Hippocampal formation (tissue), 2 donors: ENCODE measurements at places on chromosomes 3 and 15.

- no peak for DNase-seq
These were observed 102.6 kb downstream of the DPH6 start for GRCh38 chr15:35443376-35443775.

- no peak for DNase-seq
These were observed 127.5 kb downstream of the RPLP1 start for GRCh38 chr15:69579950-69580618.

DNA sequence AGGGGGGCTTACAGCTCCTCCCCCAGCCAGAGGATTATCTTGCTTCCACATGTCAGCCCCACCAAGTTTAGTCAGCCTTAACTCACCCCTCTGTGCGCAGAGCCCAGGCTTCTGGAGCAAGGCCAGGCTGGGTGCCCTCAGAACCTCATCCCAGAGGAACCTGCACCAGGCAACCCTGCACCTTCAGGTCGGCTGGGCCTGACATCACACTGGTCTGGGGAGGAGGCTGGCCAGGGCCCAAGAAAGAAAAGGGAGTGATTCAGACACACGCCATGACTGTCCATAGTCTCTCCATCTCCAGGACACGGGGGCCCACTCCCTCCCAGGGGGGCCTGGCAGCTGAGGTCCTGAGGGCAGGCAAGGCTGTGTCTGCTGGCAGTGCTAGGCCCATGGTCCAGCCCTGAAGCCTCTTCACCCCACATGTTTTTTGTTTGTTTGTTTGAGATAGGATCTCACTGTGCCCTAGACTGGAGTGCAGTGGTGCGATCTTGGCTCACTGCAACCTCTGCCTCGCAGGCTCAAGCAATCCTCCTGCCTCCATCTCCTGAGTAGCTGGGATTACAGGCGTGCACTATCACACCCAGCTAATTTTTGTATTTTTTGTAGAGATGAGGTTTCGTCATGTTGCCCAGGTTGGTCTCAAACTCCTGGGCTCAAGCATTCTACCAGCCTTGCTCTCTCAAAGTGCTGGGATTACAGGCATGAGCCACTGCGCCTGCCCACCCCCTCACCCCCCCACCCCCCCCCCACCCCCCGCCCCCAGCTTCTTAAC, 11.1 kb downstream of the TNK2 start:
- no peak for DNase-seq

- no peak for DNase-seq
These were observed 55.2 kb downstream of the CMSS1 start for GRCh38 chr3:99872923-99873254.

- DNase-seq, result peak; percentile 80
These were observed 23.5 kb downstream of the DNAH1 start for GRCh38 chr3:52339612-52340011.

DNA sequence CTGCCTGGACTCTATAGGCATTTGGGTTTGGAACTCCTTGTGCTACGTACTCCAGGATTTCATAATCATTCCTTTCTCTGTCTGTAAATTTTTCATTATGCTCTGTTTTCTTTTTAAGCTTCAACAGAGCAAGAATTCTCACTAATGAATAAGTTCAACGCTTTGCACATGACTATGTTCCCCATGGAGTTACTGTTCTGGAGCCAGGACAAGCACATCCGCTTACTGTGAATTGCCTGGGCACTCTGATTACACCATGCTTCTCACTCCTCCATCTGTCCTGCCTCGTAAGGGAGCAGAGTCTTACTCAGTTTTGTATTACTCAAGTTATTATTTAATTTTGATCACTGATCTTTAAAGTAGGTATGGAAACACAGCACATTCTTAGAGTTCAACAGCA, 472.7 kb downstream of the RAP2B start:
- DNase-seq, result no peak

- DNase-seq, result peak; percentile 75
These were observed 13.7 kb upstream of the TLE3 start for GRCh38 chr15:70111203-70112073.

GRCh38 chr15:51926809-51927208, 44.8 kb downstream of the LEO1 start:
- no peak for DNase-seq

DNA sequence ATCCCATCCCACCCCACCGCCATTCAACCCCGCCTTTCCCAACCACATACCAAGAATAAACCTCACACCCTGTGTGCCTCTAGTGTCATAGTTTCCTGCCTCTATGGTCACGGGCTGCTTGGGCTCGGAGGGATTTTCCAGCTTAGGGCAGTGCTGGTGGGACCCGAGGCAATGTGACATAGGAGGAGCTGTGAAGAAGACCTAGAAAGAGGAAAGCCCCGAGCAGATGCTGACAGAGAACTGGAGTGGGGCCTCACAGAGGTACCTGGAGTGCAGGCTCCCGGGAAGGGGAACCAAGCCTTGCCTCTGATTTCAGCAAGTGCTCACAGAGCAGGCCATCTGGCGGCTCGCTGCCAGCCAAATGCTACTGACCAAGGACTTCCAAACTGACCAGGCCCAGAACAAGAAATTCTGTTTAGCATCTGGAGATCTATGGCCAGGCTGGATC, 27.5 kb downstream of the BHLHE40 start:
- DNase-seq, result no peak

GRCh38 chr15:70876011-70876410, 16.2 kb downstream of the THAP10 start:
- no peak for DNase-seq

DNA sequence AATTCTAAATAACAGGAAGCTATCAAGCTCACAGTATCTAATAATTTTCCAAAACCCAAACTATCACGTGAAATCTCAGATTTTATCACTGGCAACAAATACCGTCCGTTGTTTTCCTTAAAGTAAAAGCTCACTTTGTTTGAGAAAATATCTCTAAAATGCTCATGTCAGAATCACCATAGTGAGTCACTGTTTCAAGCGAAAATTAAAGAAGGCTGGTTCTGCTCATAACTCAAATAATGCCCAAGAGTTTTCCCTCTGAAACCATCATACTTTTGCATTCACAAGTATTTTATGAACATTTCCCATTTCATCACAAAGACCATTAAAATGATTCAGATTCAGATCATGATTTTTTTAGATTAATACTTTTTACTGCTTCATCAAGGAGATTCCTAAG, 50.6 kb downstream of the TBL1XR1 start:
- no peak for DNase-seq

DNA sequence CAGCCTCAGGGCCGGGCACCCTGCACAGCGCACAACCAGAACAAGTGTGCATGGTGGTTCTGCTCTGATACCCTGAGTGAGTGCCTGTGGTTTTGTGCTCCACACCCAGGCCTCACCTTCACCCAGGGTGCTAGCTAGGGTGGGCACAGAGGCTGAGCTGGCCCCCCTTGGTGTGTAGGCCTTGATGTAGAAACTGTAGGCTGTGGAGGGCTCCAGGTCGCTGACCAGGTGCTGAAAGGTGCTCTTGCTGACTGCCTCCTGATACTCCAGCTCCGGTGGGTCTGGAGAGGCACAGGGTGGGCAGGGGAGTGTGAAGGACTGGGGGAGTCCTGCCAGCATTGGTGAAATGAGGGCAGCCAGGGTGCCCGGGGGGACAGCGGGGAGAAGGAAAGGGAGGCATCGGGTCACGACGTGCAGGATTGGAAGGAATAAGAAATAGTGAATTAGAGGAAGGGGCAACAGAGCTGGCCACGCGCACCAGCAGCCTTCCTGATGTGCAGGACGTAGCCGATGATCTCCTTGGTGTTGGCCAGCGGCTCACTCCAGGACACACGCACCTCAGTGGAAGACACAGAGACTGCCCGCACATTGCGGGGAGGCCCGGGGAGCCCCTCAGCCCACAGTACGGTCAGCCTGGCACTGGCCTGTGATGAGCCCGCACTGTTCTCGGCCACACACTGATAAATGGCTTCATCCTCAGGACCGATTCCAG, 26.6 kb downstream of the RNU5B-1 start:
- DNase-seq, result no peak

DNA sequence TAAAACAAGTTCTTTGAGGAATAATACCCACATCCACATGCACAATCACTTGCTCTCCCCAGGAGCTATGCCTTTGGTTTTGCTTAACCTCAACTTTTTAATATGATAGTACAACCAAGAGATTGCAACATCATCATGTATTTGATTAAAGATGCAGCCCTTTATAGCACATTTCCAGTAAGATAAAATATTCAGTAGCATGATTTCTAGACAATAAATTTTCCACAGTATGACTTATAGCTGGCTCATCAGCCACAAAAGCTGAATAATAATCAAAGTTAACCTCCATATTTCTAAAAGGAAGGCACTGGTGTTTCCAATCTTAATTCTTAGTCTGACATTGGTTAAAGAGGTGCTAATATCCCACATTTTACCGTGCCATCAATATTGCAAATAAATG, 622.5 kb downstream of the TBL1XR1 start:
- DNase-seq, result no peak

- DNase-seq, result peak; percentile 22
These were observed at the start of gene CSPG5 for GRCh38 chr3:47578691-47579632. CSPG5 (minus strand) TSS chr3:47578865; CDS start chr3:47578693, 172 bp downstream.

DNA sequence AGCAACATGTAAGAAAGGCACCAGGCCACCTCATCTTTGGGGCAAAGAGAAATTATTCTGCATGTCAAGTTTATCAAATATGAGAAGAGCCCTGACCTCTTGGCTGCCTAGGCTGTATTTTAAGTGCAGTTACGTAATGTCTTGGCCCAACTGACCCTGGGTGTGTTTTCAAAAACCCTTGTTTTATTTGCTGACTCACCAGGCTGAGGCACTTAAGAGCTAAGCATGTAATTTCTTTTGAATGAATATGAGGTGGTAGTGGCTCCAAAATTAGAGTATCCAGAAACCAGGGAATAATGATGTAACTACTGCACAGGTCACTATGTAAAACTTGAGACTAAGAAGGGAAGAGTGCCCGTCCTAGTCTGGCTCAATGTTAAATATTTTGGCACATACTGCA, 24.3 kb downstream of the PGPEP1L start:
- DNase-seq, result peak; percentile 7

DNA sequence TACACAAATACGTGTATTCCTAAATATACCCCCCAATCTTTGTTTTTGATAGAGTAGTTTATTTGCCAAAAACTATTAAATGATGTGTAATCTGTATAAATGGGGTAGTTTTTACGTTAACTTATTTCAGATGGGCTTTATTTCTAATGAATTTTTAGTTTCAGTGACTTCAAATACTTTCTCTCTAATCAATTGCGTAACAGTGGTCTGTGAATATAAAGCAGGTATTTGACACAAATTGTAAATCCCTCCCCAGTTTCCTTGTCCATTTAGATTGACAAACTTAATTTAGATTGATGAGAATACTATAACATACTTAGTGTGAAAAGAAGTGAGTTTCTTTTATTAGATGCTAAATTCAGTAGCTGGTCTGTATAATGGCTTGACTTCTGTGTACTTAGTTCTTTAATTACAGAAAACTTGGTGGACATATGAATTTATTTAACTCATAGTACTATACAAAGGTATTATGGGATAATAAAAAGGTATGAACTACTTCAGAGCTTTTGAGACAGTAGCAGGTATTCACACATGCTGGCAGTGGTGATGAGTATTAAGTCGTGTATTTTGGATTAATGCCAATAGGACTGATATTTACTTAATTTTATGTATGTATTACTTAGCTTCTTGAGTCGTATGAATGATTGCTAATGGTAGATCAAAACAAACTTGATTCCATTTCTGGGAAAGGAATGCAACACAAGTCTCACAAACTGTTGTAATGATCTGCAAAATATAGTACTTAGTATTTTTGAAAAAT, 81.6 kb downstream of the STT3B start:
- DNase-seq, result no peak

- DNase-seq, result no peak
These were observed at the start of gene CA12 for GRCh38 chr15:63381301-63382204. CA12 (minus strand) TSS chr15:63381846; CDS start chr15:63381720, 126 bp downstream.

DNA sequence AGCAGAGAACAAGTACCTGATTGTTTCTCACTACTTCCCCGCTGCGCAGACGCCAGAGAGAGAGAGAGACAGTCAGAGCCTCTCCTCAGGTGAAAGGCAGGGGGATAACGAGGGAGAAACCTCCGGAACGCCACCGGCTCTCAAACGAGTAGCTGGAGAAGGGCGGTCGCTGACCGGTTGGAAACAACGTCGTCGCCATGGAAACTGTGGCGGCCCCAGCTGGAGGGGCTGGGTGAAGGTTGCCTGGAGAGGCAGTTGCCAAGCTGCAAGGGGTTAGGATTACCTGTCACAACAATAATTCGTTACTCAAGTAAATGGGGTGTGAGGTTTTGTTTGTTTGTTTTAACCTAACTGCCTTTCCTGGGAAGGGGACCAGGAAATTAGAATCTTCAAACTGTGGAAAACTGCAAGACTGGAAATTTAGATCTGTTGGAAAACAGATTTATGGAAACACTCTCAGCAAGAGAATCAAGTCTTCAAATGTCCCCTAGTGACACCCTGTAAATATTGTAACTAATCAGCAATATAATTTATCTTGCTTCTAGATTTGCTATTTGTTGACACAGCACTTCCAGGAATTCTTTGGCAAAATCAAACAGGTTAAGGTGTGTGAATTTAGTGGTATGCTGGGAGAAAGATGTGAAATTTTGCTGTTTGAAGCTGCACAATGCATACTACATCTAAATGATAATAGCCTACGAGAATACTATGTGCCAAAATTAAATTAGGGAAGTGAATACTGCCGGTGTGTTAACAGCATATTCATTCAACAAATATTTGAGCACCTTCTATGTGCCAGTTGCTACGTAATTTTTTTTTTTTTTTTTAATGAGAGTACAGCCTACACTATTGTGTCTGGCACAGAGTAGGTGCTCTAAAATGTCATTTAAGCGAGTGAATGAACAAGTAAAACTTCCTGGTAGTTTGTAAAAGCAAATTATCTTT, at the start of gene DNAH12:
Gene DNAH12, minus strand, starts transcription at position 164 of the 945 bp plus-strand sequence. CDS start 1,474 bp downstream, outside the sequence.
- DNase-seq, result no peak

DNA sequence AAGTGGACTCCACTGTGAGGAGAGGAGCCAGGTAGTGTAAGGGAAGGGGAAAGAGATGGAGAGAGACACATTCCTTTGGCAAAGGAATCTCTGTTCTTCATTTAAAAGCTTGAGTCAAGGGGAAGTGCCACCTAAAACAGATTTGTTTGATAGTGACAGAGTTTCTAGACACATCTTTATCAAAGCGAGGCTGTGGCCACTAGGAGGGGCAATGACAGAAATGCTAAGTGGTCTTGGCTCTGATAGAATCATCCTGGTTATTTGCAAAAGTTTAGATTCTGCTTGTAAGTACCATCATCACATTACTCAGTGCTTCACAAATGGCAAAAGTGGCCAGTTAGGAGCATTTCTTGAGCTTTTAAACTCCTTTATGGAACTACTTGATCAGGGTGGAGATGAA, 261.4 kb downstream of the CNTN3 start:
- no peak for DNase-seq

GRCh38 chr15:73385205-73385604, 16.4 kb upstream of the HCN4 start:
- DNase-seq, result no peak

GRCh38 chr15:34019369-34019990, 19.5 kb downstream of the AVEN start:
- no peak for DNase-seq

DNA sequence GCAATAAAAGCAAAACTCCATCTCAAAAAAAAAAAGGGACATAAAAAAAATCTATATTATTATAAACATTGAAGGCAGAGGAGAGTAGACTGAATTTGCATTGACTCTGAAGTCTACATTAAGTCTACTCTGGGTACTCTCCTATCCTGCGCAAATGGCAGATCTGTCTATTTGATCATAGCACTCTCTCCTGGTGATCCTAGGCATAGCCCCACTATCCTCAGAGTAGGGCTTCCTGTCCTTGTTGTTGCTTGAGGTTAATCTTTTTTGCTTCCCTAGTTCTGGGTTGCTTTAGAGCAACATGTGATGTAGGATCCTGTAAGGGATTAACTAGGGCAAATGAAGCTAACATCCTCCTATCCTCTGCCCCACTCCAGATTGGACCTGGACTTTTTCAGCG, 82.1 kb upstream of the LRRFIP2 start:
- no peak for DNase-seq
